ENCODE measurements at places on chromosomes 2 and 18.

GRCh38 chr2:128468186-128468920 is 149.7 kb upstream of the HS6ST1 start:
- DNase-seq: no peak

- DNase-seq: peak; percentile 25
Observed at GRCh38 chr18:75070625-75071483, 138.1 kb downstream of the PTGR3 start.

- DNase-seq: no peak
Observed at GRCh38 chr2:59462422-59463197, 1090.8 kb downstream of the BCL11A start.

GRCh38 chr2:160680294-160680693 is 186.7 kb upstream of the RBMS1 start:
- DNase-seq: no peak

GRCh38 chr2:29304399-29305060 is 189.3 kb downstream of the CLIP4 start:
- no peak for DNase-seq

- DNase-seq: no peak
Observed at GRCh38 chr2:36858551-36859365, 107.6 kb downstream of the STRN start.

- no peak for DNase-seq
Observed at GRCh38 chr18:67862069-67862468, 345.5 kb upstream of the DSEL start.

DNA sequence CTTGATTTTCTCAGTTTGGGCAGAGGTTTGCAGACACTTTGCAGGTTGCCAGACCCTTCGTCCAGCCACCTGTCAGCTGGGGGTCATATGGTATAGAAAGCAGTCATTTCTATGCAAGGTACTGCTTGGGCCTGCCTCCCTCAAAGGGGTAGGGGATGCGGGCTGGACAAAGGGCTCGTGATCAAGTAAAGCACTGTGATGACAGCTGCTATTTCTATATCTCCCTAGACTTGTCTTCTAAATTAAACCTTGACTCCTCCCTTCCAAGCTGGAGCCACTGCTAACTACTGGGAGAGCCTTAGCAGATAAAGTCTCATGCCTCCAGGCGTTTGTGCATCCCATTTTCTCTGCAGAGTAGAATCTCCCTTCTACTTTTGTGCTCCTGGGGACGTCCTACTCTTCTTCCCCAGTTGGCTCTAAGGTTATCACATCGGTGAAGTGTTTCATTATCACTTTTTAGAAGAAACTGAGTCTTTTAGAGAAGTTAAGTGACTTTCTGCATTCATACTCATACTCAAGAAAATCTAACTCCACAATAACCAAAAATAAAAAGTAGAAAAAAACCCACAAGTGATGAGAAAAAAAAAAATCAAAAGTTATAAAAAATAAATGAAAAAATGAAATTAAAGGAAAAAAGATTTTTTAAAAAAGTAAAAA is 710 bp upstream of the XRCC5 start:
- no peak for DNase-seq

- no peak for DNase-seq
Observed at GRCh38 chr2:84175340-84175739, 283.7 kb downstream of the SUCLG1 start.

GRCh38 chr2:229731916-229732315 is 17.6 kb upstream of the DNER start:
- DNase-seq: no peak

- DNase-seq: peak; percentile 23
Observed at GRCh38 chr18:48667276-48668254, 128.7 kb downstream of the CTIF start.

- DNase-seq: peak; percentile 74
Observed at GRCh38 chr18:23498877-23499276, 4.4 kb upstream of the RMC1 start.

GRCh38 chr2:234722176-234722575 is 225.3 kb upstream of the ARL4C start:
- no peak for DNase-seq

- DNase-seq: no peak
Observed at GRCh38 chr2:240403396-240404104, 31.9 kb upstream of the GPC1 start.
